Smooth muscle cell of trachea (primary cell): ENCODE measurements at places on chromosomes 2 and 18. TPM values are rescaled to one million over a fixed set of nuclear protein-coding genes. Genes with fewer than 3 reads are reported as not detected.

The LIMS2 gene
- 0.44 and 2.3 TPM in 2 replicates for total RNA-seq

The GKN1 gene
- total RNA-seq: not detected in 2 replicates

The GDF7 gene
- 0.15 TPM in 1 of 2 replicates, not detected in the other for total RNA-seq

The UCN gene
- total RNA-seq: 1.5 and 1.8 TPM in 2 replicates

The GALNT13 gene
- 0.17 TPM in 1 of 2 replicates, not detected in the other for total RNA-seq

The IL1RL2 gene
- 0.73 and 2.3 TPM in 2 replicates for total RNA-seq

The MIB1 gene
- 58.9 and 60.7 TPM in 2 replicates for total RNA-seq

The AOX1 gene
- 38.1 and 41.0 TPM in 2 replicates for total RNA-seq

The PPM1B gene
- total RNA-seq: 16.7 and 22.8 TPM in 2 replicates

The CHPF gene
- 94.8 and 168 TPM in 2 replicates for total RNA-seq

The SLC9A4 gene
- total RNA-seq: not detected in 2 replicates

The UGT1A5 gene
- total RNA-seq: not detected in 2 replicates

The KRCC1 gene
- total RNA-seq: 24.8 and 33.5 TPM in 2 replicates

The TUBB8B gene
- total RNA-seq: not detected in 2 replicates

The TNS1 gene
- total RNA-seq: 114 and 121 TPM in 2 replicates

The RNF125 gene
- total RNA-seq: 1.2 and 1.5 TPM in 2 replicates

The FAM110C gene
- total RNA-seq: under 0.01 TPM in 1 of 2 replicates, not detected in the other

The IMMT gene
- 45.5 and 67.5 TPM in 2 replicates for total RNA-seq

The PDE1A gene
- total RNA-seq: 26.5 and 75.3 TPM in 2 replicates

The RIT2 gene
- not detected in 2 replicates for total RNA-seq

The LONRF2 gene
- total RNA-seq: under 0.01 TPM in 2 replicates

The GPR39 gene
- 1.3 and 3.3 TPM in 2 replicates for total RNA-seq

The RTP5 gene
- not detected in 2 replicates for total RNA-seq

The SLC30A3 gene
- 0.15 and 0.50 TPM in 2 replicates for total RNA-seq

The DPP4 gene
- 81.4 and 163 TPM in 2 replicates for total RNA-seq

The COLEC11 gene
- 0.44 TPM in 1 of 2 replicates, not detected in the other for total RNA-seq

The GRP gene
- not detected in 2 replicates for total RNA-seq

The SEPTIN10 gene
- 79.4 and 143 TPM in 2 replicates for total RNA-seq

The ZNF521 gene
- 42.6 and 45.5 TPM in 2 replicates for total RNA-seq

The COL4A3 gene
- total RNA-seq: 0.17 and 0.29 TPM in 2 replicates

The DSG4 gene
- total RNA-seq: not detected in 2 replicates

The FAM237A gene
- total RNA-seq: not detected in 2 replicates

The MC4R gene
- total RNA-seq: not detected in 2 replicates

The KCNG2 gene
- total RNA-seq: 0.73 and 3.3 TPM in 2 replicates

The IL37 gene
- not detected in 2 replicates for total RNA-seq

The HOXD11 gene
- not detected in 2 replicates for total RNA-seq

The NTSR2 gene
- total RNA-seq: not detected in 2 replicates

The MERTK gene
- total RNA-seq: 0.29 and 0.99 TPM in 2 replicates
